ENCODE measurements at places on chromosomes 5 and 9.

GRCh38 chr9:35294066-35294465, 132.3 kb downstream of the UNC13B start:
- DNase-seq = no peak

DNA sequence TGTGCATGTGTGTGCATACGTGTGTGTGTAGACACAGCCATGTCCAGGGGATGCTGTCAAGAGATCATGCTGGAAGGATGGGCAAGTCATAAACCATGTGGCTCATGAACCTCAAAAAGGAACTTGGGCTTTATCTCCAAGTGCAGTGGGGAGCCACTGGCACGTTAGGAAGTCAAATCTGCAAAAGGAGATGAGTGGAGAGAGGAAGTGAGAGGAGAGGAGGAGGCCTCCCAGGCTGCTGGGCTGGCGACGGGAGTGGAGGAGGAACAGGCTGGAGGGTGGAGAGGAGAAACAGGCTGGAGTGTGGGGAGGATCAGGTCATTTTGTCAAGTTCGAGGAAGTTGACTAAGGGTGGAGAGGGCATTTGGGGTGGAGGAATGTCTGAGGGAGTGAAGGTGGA, 29.2 kb upstream of the TIFAB start:
- DNase-seq = no peak

- DNase-seq = no peak
These were observed 319.0 kb upstream of the CDH6 start for GRCh38 chr5:30874241-30875034.

- no peak for DNase-seq
These were observed 81.0 kb downstream of the DCP2 start for GRCh38 chr5:113057557-113057984.

GRCh38 chr5:80711938-80712337, 57.2 kb upstream of the DHFR start:
- DNase-seq = no peak

DNA sequence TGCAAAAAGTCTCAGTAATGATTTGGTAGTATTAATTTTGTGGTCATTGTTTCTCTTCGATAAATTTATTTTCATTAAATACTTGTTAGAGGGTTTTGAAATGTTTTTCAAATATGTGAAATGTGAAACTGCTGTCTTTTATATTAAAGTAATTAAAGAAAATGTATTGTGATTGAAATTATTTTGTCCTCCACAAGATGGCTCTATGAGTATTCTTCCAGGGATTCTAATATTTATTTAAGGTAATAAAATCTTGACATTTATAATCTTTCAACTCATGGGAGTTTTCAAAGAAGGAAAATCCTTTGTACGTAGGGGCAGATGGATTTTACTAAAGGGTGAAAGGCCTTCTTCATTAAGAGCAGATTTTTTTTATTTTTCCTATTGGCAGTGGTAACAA, 19.3 kb downstream of the ISOC1 start:
- no peak for DNase-seq

GRCh38 chr9:20236676-20237075, 385.6 kb downstream of the MLLT3 start:
- DNase-seq = no peak

DNA sequence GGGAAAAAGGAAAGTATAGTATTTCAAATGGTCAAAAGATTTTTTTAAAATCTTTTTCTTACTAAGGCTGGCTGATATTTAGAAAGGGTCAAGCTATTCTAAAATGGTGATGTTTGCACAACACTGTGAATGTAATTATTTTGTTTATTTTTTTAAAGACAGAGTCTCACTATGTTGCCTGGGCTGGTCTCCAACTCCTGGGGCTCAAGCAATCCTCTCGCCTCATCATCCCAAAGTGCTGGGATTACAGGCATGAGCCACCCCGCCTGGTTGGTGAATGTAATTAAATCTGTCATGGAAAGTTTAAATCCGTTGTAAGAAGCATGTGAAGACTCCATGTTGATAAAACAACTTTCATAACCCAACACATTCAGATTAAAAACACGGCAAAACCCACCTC, 2.6 kb downstream of the UBTD2 start:
- no peak for DNase-seq

DNA sequence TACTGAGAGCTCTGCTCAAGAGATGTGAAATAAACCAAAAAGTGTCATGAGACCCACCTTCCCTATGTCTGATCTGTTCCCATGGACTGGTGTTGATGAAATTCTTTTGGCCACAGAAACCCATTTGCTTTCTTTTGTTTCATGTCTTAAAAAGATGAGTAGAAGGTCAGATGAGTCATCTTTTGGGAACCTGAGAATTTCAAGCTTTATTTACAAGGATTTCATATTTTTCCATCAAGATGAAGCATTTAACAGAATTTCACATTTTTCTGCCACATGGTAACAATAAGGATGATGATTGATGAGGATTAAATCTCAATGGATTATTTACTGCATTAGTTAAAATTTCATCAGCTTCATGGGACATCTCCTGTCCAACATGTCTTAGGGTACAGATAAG, 337.8 kb downstream of the DEPDC1B start:
- no peak for DNase-seq

- DNase-seq = no peak
These were observed 80.5 kb downstream of the SH3RF2 start for GRCh38 chr5:146016764-146017484.

GRCh38 chr9:120736881-120737280, 22.6 kb upstream of the MEGF9 start:
- DNase-seq = no peak

DNA sequence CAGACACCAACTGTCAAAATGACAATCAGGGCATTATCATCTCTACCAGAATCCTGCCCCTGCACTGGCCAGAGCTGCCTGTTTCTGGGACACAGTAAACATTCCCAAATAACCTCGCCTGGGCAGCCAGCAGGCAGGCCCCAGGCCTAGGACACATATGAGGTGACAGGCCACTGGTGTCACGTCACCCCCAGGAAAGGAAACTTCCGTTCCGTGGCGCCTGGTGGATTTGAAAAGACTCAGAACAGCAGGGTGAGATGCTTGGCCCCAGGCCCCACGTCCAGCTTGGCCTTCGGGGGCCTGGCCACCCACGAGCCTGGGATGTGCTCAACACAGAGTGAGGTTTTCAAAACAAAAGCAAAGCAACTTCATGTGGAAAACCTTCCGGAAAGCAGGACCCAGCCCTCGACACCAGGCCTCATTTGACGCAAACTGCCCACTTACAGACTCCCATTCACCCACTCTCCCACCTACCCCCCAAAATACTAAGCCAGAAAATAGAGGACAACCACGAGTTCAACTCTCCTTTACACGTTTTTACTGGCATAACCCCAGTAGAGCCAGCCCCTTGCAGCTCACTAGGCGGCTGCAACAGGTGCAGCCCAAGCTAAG, 1.2 kb downstream of the SEMA4D start:
- peak; percentile 49 for DNase-seq

DNA sequence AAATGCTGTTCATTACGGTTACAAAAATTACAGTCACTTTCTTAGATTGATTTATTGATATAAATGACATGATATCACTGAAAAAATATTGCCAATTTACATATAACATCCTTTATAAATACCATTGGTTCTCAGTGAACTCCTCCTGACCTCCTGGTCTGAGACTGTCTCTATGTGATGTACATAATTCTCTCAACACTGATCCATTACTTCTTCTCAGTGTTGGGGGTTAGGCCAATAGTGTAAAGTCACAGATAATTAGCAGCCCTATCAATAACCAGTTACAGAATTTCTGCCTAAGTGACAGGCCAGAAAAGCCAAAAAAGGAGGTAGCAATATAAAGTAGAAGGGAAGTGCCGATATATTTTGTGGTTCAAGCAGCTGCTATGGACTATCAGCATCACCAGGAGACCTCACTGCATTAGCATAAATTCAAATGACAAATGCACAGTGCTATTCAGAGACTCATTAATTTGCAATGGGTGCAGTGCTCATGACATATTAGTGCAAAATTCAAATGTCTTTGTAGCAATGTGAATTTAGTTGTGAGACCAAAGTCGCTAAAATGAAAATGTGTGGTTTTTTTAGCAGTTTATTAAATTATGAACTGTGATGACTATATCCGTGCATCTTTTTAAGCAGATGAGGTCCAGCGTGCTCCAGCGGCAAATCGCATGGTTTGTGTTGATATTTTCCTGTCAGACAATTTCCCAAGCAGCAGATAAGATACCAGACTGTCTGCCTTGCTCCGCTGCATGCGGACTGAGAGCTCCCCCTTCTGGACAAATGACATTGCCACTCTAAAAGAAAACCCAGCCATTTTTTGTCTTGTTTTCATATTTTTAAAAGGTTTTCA, 144.6 kb downstream of the CETN3 start:
- peak; percentile 2 for DNase-seq

GRCh38 chr9:101375546-101375945, 9.3 kb downstream of the BAAT start:
- no peak for DNase-seq

- DNase-seq = no peak
These were observed 38.2 kb upstream of the EXOC3 start for GRCh38 chr5:404666-405241.

DNA sequence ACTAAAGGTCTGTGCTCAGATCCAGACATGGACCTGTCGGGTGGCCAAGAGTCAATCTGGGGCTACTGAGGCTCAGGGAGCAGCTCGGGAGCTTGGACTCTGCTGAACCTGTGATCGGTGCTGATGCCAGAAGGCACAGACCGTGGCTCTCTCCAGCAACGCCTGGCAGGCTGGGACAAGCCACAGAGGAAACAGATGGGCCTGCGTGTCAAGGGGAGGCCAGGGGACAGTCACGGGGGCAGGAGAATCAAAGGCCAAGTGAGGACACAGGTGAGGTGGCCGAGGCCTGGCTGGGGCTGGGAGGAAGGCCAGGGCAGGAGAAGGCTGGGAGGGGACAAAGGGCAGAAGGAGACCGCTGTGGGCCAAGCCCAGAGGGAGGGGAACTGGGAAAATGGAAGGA, 43.4 kb downstream of the EPB41L4B start:
- no peak for DNase-seq

- no peak for DNase-seq
These were observed 47.2 kb downstream of the STK10 start for GRCh38 chr5:172140866-172141265.

GRCh38 chr9:133088146-133088750, 26.5 kb downstream of the CEL start:
- DNase-seq = no peak

GRCh38 chr5:180860273-180860886, 696 bp downstream of the ZFP62 start:
- peak; percentile 17 for DNase-seq

DNA sequence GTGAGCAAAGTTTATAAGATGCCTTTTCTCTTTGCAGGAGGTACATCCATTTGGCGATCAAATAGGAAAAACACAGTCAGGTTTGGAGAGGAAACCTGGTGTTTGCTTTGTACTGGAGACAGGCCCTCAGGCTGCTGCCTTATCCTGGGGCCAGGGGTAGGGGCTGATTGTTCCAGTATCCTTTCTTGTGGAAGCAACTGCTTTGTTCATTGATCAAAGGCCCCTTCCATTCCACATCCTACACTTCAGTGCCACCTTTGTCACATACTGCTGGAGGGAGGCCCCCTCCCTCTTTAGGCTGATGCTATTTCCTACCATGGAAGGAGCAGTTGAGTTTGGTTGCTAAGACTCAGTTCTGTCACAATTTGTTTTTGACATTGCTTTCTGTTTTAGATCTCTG, 778.1 kb downstream of the TLR4 start:
- no peak for DNase-seq

- no peak for DNase-seq
These were observed 327.4 kb downstream of the SH3GL2 start for GRCh38 chr9:17906176-17906840.

- no peak for DNase-seq
These were observed 143.4 kb downstream of the CDH12 start for GRCh38 chr5:22709743-22710142.

DNA sequence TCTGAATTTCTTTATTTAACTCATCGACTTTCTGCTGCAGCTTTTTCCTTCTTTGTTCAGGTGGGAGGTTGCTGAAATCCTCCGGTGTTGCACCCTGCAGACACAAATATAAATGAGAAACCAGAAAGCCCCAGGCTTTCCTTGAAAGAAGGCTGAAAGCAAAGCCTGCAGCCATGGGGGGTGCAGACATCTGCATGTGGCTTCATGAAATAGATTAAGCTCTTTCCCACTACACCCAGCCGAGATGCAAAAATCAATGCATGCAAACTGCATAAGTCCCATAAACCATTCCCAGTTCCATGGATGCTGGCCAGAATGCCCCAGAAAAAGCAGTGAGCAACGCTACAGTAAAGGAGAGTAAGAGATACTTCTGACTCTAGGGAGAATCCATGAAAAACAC, 73.6 kb downstream of the USP20 start:
- DNase-seq = no peak

DNA sequence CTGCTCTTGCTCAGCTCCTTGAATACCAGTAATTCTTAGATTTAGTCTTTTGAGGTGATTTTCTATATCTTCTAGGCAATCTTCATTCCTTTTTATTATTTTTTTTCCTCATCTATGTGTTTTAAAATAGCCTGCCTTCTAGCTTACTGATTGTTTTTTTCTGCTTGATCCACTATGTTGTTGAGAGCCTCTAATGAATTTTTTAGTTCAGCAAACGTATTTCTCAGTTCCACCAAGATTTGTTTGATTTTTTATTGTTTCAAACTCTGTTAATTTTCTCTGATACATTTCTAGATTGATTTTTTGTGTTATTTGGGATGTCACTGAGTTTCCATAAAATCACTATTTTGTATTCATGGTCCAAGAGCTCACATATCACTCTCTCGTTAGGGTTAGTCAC, 9.5 kb downstream of the POLK start:
- no peak for DNase-seq

GRCh38 chr9:131834721-131835120, 94.8 kb upstream of the RAPGEF1 start:
- DNase-seq = no peak

- DNase-seq = no peak
These were observed 104.9 kb upstream of the RUSC2 start for GRCh38 chr9:35385042-35385441.

DNA sequence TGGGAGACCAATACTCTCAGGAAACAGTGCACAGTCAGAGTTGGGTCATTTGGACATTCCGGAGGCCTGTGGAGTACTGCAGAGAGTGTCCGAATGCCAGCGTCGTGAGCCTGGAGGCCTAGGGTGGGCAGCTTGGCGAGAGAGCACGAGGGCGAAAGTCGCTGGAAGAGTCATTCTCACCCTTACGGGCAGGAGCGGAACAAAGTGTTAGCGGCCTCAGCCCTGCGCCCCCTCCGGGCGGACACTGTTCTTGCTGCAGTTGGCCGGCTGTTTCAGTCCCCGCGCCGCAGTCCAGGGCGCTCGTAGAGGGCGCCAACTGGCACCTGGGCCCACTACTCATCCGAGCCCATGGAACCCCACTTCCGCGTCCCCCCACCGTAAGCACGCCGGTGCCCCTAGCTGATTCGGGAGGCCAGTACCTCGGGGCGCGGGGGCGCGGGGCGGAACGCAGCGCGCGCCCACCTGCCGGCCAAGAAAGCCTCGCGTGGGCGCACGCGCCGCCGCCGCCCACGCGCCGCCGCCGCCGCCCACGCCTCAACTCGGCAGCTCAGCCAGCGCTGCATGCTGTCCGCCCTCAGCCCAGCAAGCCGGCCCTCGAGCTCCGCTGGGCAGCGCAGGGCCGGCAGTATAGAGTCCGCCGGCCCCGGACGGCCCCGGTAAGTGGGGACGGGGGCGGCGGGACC, 99.7 kb upstream of the CCL21 start:
- DNase-seq = no peak
